Ovary (tissue), 10 donors: ENCODE measurements at places on chromosomes 6 and 20. TPM values are rescaled to one million over a fixed set of nuclear protein-coding genes. Genes with fewer than 3 reads are reported as not detected.

The SLC22A2 gene
- total RNA-seq = not detected

The PLTP gene
- 97.1 TPM for total RNA-seq

The DPM1 gene
- 34.8 TPM for total RNA-seq

The SLPI gene
- 108 TPM for total RNA-seq

The ZNF391 gene
- 6.0 TPM for total RNA-seq

The CD83 gene
- total RNA-seq = 22.2 TPM

The PDE10A gene
- 88.7 TPM for total RNA-seq

The ANKRD66 gene
- not detected for total RNA-seq

The PNPLA1 gene
- 0.20 TPM for total RNA-seq

The STK38 gene
- total RNA-seq = 19.2 TPM

The NKX2-4 gene
- total RNA-seq = not detected

The ERVFRD-1 gene
- not detected for total RNA-seq

The C6orf58 gene
- not detected for total RNA-seq

The CLVS2 gene
- total RNA-seq = not detected

The SOX18 gene
- total RNA-seq = 24.7 TPM

The PRIM2 gene
- 8.9 TPM for total RNA-seq
